Inflammatory macrophage (primary cell): ENCODE measurements at places on chromosomes 1 and 21.
A peak's percentile ranks its signal among the peaks of the same experiment; 100 is the strongest.

- peak; percentile 16 for DNase-seq
These were observed 3.3 kb downstream of the USP24 start for GRCh38 chr1:55211863-55212262.

GRCh38 chr1:34166191-34166624, 1.2 kb upstream of the CSMD2 start:
- DNase-seq = no peak

DNA sequence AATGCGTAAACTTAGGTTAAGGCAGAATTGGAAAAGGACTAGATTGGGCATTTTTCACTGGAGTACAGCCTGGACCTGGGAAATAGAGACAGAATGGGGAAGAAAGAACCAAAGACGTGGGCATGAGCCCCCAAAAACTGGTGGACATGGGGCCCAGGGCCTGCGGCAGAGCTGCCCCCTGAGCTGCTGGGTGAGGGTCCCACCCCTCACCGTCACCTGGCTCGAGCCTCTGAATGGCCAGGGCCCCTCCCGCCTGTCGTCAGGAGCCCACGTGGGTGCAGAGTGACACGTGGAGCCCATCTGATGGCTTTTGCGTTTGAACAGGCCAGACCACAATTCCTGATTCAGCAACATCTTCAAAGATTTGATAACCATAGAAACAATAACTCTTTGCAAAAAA, 360.9 kb upstream of the VAMP3 start:
- DNase-seq = no peak

GRCh38 chr1:172446547-172446946, 2.7 kb upstream of the PIGC start:
- no peak for DNase-seq

- DNase-seq = peak; percentile 87
These were observed 213.8 kb upstream of the TMEM51 start for GRCh38 chr1:14939527-14940284.

GRCh38 chr21:34696121-34696520, 27.3 kb downstream of the CLIC6 start:
- DNase-seq = no peak

- no peak for DNase-seq
These were observed 450.1 kb upstream of the BEND5 start for GRCh38 chr1:49226758-49227157.

- DNase-seq = no peak
These were observed 78.0 kb downstream of the RGS13 start for GRCh38 chr1:192713921-192714320.

- no peak for DNase-seq
These were observed 100.0 kb upstream of the HNRNPU start for GRCh38 chr1:244964112-244964971.

DNA sequence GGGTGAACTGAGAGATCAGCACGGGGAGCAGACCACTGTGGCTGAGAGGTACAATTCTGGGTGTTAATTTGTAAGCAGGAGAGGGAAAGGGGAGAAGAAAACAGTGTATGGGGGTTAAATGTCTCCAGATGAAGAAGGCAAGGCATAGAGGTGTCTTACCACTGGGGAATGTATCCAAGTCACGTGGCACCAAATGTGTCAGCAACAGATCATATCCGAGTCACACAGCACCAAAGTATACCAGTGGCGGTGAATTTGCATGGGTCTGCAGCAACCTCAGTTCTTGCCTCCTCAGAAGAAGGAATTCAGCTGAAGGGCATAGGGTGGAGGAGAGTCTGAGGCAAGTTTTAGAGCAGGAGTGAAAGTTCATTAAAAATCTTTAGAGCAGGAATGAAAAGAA, 21.2 kb upstream of the SYCP1 start:
- DNase-seq = no peak

GRCh38 chr1:167601442-167602383, 28.3 kb upstream of the RCSD1 start:
- peak; percentile 96 for DNase-seq

DNA sequence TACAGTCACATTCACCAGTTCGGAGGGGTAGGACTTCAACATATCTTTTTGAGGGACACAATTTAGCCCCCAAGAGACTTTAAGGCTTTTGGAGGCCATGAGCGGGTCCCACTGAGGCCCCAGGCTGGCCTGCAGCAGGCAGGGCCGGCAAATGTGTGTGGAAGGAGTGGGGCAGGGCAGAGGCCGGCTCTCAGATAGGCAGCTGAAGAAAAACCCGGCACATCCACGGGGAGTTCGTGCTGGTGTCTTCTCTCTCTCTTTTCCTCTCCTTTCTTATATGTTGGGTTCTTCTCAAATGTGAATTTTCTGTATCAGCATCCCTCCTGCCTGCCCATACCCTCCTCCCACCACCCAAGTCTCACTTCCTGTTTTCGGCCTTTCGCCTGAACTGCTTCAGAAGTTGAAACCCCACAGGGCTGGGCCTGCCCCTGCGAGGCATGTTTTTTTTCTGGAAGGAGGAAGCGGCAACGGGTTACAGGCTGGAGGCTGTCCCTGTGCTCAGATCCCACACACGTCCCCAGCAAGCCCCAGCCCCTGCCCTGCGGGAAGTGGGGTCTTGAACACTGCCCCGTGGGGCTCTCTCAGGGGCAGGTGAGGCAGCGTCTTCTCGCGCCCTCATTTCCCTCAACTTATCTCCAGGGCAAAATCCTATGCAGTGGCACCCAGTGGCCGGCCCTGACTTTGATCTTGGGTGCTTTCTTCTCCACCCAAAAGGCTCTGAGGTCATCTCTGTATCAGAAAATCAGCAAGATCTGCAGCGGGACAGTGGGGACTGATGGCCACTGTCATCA, 9.7 kb upstream of the UMODL1 start:
- DNase-seq = peak; percentile 97

GRCh38 chr1:239761509-239761908, 330.2 kb upstream of the FMN2 start:
- DNase-seq = no peak

- DNase-seq = no peak
These were observed 79.8 kb upstream of the HAO2 start for GRCh38 chr1:119288751-119289150.

DNA sequence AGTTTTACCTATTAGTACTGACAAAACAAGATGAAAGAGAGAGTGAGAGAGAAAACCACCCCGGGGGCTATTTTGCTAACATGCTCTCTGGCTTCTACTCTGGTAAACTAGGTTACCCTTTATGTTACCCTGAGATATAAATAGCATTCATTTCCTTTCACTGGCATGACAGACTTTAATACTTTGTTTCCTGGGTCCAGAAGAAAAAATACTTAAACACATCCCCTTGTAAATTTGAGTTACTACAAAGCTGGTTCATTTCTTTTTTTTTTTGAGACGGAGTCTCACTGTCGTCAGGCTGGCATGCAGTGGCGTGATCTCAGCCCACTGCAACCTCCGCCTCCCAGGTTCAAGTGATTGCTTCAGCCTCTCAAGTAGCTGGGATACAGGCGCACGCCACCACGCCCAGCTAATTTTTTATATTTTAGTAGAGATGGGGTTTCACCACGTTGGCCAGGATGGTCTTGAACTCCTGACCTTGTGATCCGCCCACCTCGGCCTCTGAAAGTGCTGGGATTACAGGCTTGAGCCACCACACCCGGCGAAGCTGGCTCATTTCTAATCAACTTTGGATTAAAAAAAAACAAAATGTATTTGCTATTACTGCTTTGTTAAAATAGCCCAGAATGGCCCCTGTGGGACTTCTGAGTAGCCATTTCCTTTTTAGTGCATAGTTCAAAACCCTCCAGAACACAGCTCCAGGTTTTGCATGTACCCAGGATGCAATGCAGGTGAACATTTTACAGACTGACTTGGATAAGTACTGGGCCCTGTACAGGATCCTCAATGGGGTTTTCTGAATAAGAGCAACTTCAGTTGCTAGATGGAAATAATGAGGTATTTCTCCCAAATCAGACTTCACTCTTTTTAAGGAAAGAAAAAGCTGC, 20.6 kb downstream of the INPP5B start:
- peak; percentile 32 for DNase-seq

- no peak for DNase-seq
These were observed 117.4 kb upstream of the ATP1A1 start for GRCh38 chr1:116255486-116256285.

GRCh38 chr1:179251675-179252074, 22.2 kb upstream of the ABL2 start:
- DNase-seq = peak; percentile 39

DNA sequence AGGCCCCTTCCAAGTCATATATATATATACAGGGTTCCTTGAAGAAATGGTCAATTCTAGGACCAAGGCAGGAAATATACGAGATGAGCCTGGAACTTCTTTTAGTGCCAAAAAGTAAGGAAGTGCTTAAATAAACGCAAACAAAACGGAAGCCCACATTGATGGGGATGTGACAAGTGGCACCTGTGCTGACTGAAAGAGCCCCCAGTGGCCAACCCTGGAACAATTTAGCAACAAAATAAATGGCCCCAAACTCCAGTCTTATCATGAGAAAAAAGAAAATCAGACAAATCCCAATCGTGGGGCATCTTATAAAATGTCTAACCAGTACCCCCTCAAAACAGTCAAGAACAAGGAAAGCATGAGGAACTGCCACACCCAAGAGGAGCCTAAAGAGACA, 17.7 kb downstream of the PLA2G5 start:
- no peak for DNase-seq

DNA sequence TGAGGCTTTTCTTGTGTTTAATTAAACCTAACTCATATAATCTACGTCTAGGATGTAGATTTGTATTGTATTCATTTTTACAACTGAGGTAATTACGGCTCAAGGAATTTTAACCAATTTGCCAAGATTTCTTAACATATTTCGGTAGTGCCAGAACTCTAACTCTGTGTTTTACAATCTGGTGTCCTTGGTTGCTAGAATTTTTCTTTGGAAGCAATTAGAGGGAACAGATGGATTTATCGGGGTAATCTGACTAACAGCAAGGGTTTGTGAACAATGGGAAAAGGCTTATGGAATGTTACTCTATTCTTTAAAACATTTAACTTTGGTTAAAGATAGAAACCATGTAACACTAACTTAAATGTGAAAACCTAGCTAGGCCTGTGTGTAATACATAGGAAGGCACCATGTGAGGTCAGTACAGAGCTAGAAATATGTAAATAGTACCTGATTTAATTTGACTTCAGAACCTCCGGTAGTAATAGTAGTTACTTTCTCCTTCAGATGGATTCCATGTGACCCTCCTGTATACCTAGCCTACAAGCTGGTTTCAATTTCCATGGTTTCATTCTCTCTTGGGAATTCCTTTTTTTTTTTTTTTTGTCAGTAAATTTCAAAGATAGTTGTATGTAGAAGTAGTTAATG, 1.2 kb downstream of the MTF2 start:
- DNase-seq = peak; percentile 25

DNA sequence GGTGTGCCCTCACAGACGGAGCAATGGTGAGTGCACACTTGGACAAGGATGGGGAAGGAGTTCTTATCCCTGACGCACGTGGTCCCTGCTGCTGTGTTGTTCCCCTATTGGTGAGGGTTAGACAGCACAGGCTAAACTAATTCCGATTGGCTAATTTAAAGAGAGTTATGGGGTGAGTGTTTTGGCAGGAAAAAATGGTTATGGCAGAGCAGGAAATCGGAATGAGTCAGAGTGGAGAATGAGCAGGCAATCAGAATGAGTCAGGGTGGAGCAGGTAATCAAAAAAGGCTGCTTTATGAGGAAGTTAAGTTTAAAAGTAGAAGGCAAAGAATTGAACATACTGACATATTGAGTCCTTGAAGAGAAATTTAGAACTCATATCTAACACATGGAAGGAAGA, 100.5 kb downstream of the NGF start:
- no peak for DNase-seq

DNA sequence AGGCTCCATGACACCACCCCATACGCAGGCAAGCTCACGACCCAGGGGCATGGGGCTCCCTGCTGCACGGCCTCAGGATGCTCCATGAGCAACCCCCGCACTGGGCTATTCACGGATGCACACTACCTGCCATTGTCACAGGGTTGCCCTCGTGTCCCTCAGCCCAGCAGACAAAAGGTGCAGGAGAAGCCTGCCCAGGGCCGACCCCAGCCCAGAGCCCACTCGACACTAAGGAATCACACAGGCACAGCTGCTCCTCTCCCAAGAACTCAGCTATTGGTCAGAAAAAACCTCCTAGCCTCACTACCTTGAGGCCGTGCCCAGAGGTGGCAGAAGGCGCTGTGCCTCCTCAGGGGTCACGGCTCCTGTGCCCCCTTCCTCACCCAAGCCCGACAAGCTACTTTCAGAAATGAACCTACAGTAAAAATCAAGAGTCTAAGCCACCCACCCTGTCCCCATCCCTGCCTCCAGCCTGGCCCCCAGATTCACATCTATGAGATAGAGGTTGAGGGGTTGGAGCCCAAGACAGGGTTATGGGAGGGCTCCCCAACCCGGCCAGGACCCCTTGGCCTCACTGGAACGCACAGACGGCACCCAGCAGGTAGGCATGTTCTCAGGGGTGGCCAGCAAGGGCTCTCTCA, 6.4 kb upstream of the SPATC1L start:
- no peak for DNase-seq

GRCh38 chr1:159341736-159342135, 39.6 kb downstream of the FCER1A start:
- DNase-seq = peak; percentile 11

DNA sequence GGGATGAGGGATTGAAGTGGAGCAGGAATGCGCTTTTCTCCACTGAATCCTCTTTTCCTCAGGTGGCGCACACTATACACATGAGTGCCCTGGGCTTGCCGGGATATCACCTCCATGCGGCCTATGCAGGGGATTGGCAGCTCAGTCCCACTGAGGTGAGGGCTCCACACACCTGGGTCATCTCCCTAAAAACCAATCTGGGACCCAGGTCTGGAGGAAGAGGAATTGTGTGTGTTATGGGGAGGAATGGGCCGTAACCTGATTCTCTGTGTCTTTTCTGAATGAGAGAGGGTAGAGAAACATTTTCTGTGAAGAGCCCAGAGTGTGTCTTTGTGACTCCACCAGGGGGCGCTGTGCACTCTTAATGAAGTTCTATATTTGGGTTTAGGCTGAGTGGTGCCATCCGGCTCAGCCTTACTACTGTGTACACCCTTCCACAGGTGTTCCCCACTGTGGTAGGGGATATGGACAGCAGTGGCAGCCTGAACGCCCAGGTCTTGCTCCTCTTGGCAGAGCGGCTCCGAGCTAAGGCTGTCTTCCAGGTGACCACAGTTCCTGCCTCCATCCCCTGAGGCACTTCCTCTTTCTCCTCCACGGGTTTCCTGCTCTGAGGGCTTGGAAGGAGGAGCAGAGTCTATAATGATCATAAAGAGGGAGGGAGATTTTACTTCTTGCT, 1.5 kb downstream of the TOMM40L start:
- peak; percentile 81 for DNase-seq

DNA sequence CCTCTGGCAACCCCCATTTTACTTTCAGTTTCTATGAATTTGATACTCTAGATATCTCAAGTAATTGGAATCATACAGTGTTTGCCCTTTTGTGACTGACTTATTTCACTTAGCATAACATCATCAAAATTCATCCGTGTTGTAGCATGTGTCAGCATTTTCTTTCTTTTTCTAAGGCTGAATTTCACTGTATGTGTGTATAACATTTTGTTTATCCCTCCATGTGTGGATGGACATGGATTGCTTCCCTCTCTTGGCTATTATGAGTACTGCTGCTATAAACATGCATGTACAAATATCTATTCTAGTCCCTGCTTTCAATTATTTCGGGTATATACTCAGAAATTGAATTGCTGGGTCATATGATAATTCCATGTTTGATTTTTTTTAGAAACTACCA, 97.3 kb downstream of the MAP3K21 start:
- no peak for DNase-seq

- DNase-seq = peak; percentile 91
These were observed 9.6 kb upstream of the DUSP12 start for GRCh38 chr1:161739865-161740566.
